Thoracic aorta (tissue), 2 donors: ENCODE measurements at places on chromosomes 12 and 14. TPM values are rescaled to one million over a fixed set of nuclear protein-coding genes. Genes with fewer than 3 reads are reported as not detected.

DNA sequence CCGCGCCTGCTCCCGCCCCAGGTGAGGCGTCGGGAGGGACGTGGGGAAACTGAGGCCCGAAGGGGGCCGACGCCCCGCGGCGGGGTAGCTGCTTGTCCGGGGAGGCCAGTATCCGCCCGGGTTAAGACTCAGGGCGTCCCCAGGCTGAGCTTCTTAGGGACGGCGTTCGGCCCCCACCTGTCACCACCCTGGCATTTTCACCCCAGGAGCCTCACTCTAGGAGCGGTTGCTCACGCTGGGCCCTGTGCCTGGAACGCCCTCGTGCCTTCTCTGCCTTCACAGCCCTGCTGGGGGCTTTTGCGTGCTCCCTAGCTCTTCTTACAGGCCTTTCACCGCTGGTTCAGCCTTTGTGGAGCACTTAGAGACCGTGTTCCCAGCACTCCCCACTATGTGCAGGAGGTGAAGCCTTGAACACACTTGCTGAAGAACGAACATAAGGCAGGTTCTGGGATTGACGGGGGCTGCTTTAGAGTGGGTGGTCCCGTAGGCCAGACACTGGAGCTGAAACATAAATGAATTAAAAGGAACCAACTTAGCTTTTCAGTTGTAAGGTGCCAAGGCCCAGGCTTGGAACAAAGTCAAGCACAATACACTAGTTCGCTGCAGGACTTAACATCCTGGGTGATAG is 601 bp downstream of the ZNF839 start:
- H3K4me1 ChIP-seq: peaks cover 47% of the 10 kb centered on the region
- no peaks in the 10 kb centered on the region for H3K36me3 ChIP-seq
- DNase-seq: no peak
- H3K4me3 ChIP-seq: peak overlapping the region; percentile 69
- H3K27me3 ChIP-seq: no peaks in the 10 kb centered on the region

MYL2 gene
- total RNA-seq: 1.9 TPM

- no peaks in the 10 kb centered on the region for H3K36me3 ChIP-seq
- H3K27ac ChIP-seq: no peak overlapping the region
- H3K27me3 ChIP-seq: no peaks in the 10 kb centered on the region
- no peak overlapping the region for H3K4me3 ChIP-seq
Observed at GRCh38 chr12:88638966-88639760, 58.9 kb upstream of the KITLG start.

APAF1 gene
- 16.0 TPM for total RNA-seq

SLC25A47 gene
- total RNA-seq: not detected

DHRS2 gene
- total RNA-seq: not detected

DNA sequence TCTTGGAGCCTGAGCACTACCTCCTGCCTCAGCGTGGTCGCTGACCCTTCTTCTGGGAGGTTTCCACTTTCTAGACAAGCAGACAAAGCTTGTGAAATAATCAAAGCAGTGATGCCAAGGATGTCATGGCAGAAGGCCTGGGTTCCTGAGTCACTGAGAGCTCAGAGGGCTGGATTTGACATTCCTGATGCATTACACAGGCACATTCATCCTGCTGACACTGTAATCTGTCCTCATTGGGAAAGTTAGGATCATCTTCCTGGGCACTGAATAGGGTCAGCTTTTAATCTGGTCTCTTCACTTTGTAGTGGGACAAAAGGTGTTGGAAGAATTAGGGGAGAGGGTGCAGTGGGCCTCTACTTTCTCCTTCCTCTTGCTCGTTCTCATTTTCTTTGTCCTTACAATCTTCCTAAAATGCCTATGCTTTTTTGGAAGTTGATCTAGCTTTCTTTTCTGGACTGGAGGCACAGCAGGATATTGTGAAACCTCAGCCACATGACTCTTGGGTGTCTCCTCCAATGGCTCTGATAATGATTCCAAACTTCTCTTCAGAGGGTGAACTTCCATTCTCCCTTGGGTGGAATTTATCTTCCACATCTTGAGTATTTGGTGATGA is 29.6 kb downstream of the EEA1 start:
- no peaks in the 10 kb centered on the region for H3K36me3 ChIP-seq
- H3K4me3 ChIP-seq: peak overlapping the region; percentile 45
- peak overlapping the region; percentile 84 for H3K27ac ChIP-seq

NID2 gene
- total RNA-seq: 33.3 TPM

MGST1 gene
- total RNA-seq: 18.5 TPM

GLIPR1L2 gene
- 1.8 TPM for total RNA-seq

DNA sequence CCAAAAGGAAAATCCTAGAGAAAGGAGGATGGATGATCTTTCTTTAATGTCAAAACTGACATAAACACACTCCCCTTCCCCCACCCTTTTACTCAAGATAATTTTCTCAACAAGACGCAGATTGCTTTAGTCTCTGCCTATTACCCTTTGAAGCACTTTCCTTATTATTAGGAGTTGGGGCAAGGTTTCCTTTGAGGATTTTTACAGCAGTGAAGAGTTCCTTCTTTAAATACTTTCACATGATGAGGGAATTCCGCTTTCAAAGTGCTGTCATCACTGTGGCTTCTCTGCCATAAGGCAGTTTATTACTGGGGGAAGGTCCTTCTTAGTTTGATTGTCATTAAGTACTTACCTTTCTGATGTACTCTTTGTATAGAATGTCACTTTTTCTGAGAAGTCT is 172.1 kb downstream of the MSRB3 start:
- H3K4me3 ChIP-seq: no peak overlapping the region
- H3K27me3 ChIP-seq: no peaks in the 10 kb centered on the region

PKP2 gene
- 8.8 TPM for total RNA-seq

GRCh38 chr12:15709551-15709950 is 79.6 kb downstream of the EPS8 start:
- no peaks in the 10 kb centered on the region for H3K36me3 ChIP-seq
- H3K4me3 ChIP-seq: no peak overlapping the region
- no peaks in the 10 kb centered on the region for H3K27me3 ChIP-seq
- no peak overlapping the region for H3K27ac ChIP-seq
- no peak for DNase-seq

GRCh38 chr14:102659797-102660196 is 67.3 kb downstream of the RCOR1 start:
- peaks cover 11% of the 10 kb centered on the region for H3K4me1 ChIP-seq
- no peaks in the 10 kb centered on the region for H3K36me3 ChIP-seq
- no peaks in the 10 kb centered on the region for H3K27me3 ChIP-seq
- no peak overlapping the region for H3K27ac ChIP-seq

MYO1H gene
- total RNA-seq: not detected

ZDHHC22 gene
- total RNA-seq: not detected

- H3K36me3 ChIP-seq: no peaks in the 10 kb centered on the region
- H3K27ac ChIP-seq: no peak overlapping the region
- H3K4me3 ChIP-seq: no peak overlapping the region
- H3K27me3 ChIP-seq: no peaks in the 10 kb centered on the region
Observed at GRCh38 chr14:95015046-95015445, 142.3 kb downstream of the DICER1 start.

LRCOL1 gene
- not detected for total RNA-seq

- no peak within 1 kb of the TSS for H3K27ac ChIP-seq
- peaks cover 15% of the 10 kb centered on the region for H3K4me1 ChIP-seq
- no peak for DNase-seq
- H3K4me3 ChIP-seq: no peak within 1 kb of the TSS
- H3K36me3 ChIP-seq: peaks cover 15% of the 10 kb centered on the region
- no peaks in the 10 kb centered on the region for H3K27me3 ChIP-seq
Observed at GRCh38 chr12:53102883-53103807, at the start of gene SOAT2. Gene SOAT2 (plus strand): TSS chr12:53103486. CDS start chr12:53103578, 92 bp downstream.

DNA sequence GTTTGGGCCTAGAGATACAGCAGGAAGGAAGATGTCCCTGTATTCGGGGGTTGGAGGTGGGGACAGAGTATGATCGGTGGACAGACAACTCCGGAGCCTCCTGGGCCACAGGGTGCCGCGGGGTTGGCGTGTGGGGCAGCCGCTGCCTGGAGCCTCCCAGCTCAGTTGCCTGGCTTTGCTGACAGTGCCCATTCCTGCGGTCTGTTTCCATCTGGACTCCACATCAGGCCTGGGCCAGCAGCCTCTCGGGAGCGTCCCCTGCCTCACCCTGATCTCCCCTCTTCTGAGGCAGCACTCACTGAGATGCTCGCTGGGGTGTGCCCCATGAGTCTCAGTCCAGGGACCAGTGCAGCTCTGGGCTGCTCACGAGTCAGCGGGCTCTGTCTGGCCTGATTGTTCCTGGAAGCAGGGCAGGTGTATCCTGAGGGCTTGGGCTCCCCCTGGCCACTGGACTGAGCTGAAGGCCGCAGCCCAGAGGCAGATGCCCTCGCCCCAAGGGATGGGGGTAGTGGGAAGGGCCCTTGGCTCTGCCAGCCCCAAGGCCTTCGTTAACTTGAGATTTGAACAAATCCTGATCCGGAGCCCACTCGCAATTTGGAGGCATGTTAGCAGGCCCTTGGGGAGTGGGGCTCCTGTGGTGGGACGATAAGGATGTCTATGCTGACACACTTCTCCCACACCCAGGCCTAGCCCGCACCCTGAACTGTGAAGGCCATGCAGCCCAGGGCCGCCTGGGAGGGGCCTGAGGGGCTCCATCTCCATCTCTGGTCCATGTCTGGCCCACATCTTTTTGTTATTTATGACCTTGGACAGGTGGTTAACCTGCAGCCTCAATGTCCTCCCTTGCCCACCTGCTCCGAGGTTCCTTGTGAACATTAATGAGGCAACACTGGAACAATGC is 7.5 kb downstream of the HIP1R start:
- no peak overlapping the region for H3K4me3 ChIP-seq
- DNase-seq: no peak
- H3K4me1 ChIP-seq: peaks cover 16% of the 10 kb centered on the region
- H3K27me3 ChIP-seq: no peaks in the 10 kb centered on the region

DNA sequence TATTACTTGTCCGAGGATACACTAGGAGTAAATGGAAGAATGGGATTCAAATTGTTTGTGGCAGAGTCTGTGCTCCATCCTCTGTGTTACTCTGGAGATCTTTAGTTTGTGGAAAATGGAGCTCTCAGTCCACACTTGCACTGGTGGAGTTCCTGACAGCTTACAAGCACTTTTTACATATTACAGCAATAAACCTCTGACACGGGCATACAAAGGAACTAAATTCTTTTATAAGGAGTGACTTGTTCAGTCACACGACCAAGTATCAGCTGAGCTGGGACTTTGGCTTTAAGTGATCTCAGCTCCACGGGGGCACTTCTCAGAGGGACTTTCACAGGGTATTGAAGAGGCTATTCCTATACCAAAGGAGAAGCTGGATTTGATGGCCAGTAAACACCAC is 417.5 kb downstream of the LRIG3 start:
- H3K4me1 ChIP-seq: no peaks in the 10 kb centered on the region
- H3K27me3 ChIP-seq: no peaks in the 10 kb centered on the region
- no peaks in the 10 kb centered on the region for H3K36me3 ChIP-seq
- no peak overlapping the region for H3K27ac ChIP-seq

DNA sequence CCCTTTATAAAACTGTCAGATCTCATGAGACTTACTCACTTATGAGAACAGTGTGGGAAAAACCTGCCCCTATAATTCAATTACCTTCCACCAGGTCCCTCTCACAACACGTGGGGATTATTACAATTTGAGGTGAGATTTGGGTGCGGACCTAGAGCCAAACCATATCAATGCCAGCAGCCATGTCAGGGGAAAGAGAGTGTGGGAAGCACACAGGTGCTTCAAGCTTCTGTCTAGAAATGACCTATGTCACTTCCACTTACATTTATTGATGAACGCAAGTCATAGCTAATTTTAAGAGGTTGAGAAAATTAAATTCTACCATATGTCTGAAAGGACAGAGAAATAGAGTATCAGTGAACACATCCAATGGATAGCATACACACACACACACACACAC is 32.5 kb upstream of the E2F7 start:
- H3K4me3 ChIP-seq: no peak overlapping the region
- no peak for DNase-seq
- H3K36me3 ChIP-seq: no peaks in the 10 kb centered on the region
- H3K4me1 ChIP-seq: no peaks in the 10 kb centered on the region
- H3K27ac ChIP-seq: no peak overlapping the region

- H3K36me3 ChIP-seq: no peaks in the 10 kb centered on the region
- no peak overlapping the region for H3K27ac ChIP-seq
- peak; percentile 70 for DNase-seq
- H3K4me3 ChIP-seq: no peak overlapping the region
Observed at GRCh38 chr12:92745856-92746550, 43.2 kb downstream of the PLEKHG7 start.

CLEC4D gene
- 0.63 TPM for total RNA-seq

DNA sequence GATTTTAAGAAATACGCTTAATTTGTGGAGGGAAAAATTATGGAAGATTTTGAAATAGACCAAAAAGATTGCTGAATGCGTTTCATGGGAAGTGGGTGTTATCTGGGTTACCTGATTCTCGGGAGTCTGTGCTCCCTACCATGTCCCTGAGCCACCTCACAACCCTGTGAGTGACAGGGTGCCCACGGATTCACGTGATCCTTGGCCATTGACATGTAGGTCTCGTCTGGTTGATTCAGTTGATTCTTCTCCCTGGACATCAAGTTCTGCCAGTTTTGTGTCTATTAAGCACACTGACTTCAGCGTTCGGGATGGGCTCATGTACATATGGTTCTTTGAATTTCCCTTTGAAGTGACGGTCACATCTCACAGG is 101.4 kb downstream of the ADGRD1 start:
- H3K27me3 ChIP-seq: no peaks in the 10 kb centered on the region
- no peaks in the 10 kb centered on the region for H3K36me3 ChIP-seq
- H3K4me1 ChIP-seq: no peaks in the 10 kb centered on the region
- H3K27ac ChIP-seq: no peak overlapping the region
- no peak overlapping the region for H3K4me3 ChIP-seq

DNA sequence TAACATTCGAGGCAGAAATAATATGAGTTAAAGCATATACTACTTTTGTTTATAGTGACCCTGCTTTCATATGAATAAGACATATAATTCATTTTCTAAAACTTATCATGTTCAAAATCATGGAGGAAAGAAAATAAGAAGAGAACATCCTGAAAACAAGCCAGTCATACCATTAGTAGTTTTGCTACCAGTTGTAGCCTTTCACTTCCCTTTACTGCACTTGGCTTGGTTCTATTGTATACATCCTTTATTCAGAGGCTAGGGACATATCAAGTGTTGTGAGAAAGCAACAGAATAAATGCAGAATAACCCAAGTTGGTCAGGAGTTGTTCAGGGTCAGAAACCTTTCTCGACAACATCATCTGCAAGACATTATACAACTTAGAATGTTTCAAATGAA is 598.7 kb downstream of the SOX5 start:
- H3K27ac ChIP-seq: peak overlapping the region; percentile 1
- no peaks in the 10 kb centered on the region for H3K36me3 ChIP-seq
- H3K4me1 ChIP-seq: peaks cover 34% of the 10 kb centered on the region
- H3K4me3 ChIP-seq: no peak overlapping the region
- no peak for DNase-seq
- no peaks in the 10 kb centered on the region for H3K27me3 ChIP-seq
